ENCODE measurements at places on chromosomes 16 and 17. TPM values are rescaled to one million over a fixed set of nuclear protein-coding genes. Genes with fewer than 3 reads are reported as not detected.
A peak's percentile ranks its signal among the peaks of the same experiment; 100 is the strongest.

GRCh38 chr17:64358261-64358788 lies 32.3 kb downstream of the PECAM1 start:
- no peak for DNase-seq

The MSRB1 gene
- 17.3 TPM for total RNA-seq

GRCh38 chr17:11122908-11123307 lies 118.1 kb upstream of the SHISA6 start:
- DNase-seq = no peak

- DNase-seq = no peak
Observed at GRCh38 chr17:32709562-32709961, 167.4 kb downstream of the MYO1D start.

The HSD17B2 gene
- total RNA-seq = not detected

- peak; percentile 36 for DNase-seq
Observed at GRCh38 chr17:14748036-14748710, 447.3 kb downstream of the HS3ST3B1 start.

GRCh38 chr17:12691173-12691572 lies 25.5 kb downstream of the MYOCD start:
- no peak for DNase-seq

DNA sequence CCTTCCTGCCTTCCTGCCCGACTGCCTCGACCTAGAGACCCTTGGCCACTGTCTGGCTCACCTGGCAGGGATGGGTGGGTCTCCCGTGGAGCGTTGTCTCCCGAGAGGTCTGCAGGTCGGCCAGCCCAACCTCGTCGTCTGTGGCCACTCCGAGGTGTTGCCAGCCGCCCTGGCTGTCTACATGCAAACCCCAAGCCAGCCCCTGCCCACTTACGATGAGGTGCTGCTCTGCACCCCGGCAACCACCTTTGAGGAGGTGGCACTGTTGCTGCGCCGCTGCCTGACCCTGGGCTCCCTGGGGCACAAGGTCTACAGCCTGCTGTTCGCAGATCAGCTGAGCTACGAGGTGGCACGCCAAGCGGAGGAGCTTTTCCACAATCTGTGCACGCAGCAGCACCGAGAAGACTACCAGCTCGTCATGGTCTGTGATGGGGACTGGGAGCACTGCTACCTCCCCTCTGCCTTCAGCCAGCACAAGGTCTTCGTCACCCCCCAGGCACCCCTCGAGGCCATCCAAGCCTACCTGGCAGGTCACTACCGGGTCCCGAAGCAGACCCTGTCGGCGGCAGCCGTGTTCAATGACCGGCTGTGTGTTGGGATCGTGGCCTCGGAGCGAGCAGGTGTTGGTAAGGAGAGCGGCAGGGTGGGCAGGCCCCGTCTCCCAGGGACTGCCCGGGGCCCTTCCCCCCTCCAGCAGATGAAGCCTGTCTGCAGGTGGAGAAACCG lies 75.1 kb upstream of the ENDOV start:
- no peak for DNase-seq

DNA sequence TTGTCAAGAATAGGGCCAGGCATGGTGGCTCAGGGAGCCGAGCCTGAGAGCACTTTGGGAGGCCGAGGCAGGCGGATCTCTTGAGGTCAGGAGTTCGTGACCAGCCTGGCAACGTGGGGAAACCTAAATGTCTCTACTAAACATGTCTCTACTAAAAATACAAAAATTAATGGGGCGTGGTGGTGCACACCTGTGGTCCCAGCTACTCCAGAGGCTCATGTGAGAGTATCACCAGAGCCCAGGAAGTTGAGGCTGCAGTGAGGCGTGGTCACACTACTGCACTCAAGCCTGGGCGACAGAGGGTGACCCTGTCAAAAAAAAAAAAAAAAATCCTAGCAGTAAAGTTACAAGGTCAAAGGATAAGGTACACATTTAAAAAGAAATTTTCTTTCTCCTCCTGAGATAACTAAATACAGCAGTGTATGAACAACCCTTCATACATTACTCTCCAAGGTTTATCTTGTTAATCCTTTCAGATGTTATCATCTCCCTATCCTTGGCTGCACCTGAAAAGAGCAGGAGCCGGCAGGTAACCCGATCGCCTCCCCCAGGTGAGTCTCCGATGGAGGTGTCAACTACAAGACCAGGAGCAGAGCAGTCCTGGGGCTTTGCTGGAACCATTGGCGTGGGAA lies 122.3 kb downstream of the GOSR1 start:
- no peak for DNase-seq

DNA sequence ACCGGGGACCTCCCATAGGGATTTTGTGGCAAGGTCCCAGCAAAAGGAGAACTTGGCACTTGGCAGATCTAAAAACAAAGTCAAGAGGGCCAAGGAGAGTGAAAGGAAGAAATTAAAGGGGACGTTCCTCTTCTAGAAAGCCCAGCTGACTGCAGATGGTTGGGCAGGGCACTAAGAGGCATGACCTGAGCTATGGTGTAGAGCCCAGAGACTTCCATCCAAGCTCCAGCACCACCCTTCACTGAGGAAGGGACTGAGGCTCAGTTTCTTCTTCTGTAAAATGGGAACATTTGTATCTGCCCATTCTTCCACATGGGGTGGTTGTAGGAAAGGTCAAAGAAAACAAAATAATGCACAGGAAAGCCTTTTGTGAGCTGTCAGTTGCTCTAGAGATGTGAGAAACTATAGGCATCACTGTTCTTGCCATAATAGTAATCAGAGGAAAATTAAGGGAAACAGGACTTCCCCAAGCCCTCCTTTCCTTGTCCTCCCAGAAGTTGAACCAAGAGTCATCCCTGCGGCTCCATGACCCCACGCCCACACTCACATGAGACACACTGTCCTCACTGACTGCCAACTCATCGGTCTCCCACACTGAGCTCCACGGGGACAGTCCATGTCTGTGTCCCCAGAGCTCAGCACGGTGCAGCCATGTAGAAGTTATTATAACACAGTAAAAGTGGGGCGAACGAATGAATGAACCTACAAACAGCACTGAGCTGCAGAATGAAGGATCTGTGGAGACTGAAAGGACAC lies 10.4 kb downstream of the CD300LF start:
- DNase-seq = no peak

DNA sequence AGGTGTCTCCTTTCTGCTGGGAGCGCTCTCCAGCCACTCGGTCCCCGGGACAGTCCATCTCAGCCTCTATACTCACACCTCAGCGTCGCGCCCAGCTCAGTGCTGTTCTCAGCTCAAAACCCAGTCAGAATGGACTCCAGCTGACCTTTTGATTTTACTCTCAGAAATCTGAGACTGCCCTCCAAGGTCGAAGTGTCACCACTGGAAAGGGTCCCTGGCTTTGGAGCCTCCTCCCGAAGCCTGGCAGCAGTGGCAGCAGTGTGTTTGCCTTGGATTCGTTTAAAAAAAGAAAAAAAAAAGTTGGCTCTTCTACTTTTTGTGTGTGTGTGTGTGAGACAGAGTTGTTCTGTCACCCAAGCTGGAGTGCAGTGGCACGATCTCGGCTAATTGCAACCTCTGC lies 10.4 kb downstream of the KLHL36 start:
- DNase-seq = no peak

DNA sequence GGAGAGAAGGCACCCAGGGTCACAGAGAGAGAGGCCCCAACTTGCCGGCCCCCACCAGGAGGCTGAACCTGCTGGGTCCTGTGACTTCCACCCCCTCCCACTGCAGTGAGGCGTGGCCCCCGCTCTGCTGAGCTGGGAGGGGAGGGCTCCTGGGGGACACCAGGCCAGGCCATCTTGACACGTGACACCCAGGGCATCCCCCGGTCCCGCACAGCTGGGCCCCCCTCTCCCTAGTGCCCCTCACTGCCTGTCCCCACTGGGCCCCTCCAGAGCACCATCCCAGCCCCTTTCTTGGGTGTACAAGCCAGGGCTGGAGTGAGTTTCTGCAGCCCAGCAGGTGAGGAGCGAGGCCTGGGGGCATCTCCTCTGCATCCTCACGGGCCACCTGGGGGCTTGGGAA lies 12.4 kb downstream of the UBALD1 start:
- no peak for DNase-seq

GRCh38 chr17:44921122-44921882 lies 6.0 kb upstream of the GFAP start:
- DNase-seq = no peak

The TLCD2 gene
- total RNA-seq = 0.39 TPM
